ENCODE measurements at places on chromosomes 2 and 18.
A peak's percentile ranks its signal among the peaks of the same experiment; 100 is the strongest.

DNA sequence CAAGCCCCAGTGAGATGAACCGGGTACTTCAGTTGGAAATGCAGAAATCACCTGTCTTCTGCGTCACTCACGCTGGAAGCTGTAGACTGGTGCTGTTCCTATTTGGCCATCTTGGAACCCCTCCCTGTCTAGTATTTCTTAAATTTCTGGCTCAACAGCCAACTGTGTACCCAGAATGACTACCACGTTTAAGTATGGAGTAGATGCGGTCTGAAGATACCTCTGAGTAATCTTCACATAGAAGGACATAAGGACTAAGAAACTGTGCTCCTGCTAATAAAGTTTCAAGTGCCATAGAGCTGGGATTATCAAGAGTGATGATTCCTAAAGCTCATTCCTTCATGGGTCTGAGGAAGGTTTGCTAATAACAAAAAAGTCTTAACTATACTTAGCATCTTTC, 20.4 kb downstream of the TRAK2 start:
- no peak for DNase-seq

DNA sequence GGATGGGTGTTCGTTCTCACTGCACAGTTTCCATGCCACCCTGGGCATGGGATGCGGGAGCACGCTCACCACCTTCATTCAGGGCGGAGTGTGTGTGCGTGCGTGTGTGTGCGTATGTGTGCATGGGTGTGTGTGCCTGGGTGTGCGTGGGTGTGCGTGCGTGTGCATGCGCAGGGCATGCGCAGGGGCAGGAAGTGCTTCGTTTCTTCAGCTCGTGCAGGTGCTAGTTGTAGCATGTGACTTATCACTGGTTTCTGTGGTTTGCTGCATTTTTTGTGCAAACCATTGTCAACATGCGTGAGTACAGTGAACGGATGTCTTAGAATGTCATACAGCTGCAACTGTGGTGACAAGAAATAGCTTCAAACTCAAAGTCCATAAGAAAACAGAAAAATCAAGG, 179.5 kb downstream of the PTGR3 start:
- DNase-seq = no peak

DNA sequence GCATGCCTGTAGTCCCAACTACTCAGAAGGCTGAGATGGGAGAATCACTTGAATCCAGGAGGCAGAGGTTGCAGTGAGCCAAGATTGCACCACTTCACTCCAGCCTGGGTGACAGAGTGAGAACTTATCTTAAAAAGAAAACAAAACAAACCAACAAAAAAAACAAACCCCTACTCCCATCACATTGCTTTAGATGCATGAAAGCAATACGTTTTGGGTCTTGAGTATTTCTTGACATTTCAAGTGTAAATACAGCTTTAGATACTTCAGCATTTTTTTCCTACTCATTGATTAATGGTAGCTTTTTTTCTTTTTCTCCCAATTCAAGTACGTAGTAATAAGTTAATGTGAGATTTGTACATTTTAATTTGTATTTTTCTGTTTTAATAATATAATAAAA, 20.3 kb downstream of the RASGRP3 start:
- no peak for DNase-seq

GRCh38 chr2:238947920-238948710, 100.2 kb downstream of the TWIST2 start:
- DNase-seq = no peak

DNA sequence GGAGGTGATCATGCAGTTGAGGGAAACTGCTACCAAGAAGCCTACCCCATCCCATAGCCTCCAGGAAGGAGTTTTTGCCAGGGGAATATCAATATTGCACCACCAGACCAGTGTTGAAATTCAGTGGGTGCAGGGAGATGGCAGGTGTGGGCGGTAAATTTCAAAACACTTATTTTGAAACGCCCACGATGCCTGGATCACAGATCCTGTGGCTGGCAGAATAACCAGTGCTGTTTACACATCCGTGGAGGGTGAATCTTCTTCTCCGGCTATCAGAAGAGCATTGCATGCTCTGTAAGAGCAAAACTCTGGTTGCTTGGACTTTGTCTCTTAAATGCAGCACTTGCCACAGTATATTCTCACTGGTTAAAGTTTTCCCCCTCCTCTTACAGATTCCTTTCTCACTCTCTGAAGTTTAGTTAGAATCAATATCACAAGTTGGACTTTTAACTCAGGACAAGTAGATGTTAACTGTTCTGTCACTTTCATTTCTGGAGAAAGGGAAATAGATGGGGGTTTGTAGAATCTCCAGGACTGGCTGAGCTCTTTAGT, 70.5 kb upstream of the ZCCHC2 start:
- DNase-seq = peak; percentile 6

- DNase-seq = no peak
These were observed 175.6 kb downstream of the SUCLG1 start for GRCh38 chr2:84283506-84283905.

- DNase-seq = no peak
These were observed 282.7 kb downstream of the DCDC2C start for GRCh38 chr2:3986063-3986462.

GRCh38 chr18:48229552-48229981, 179.6 kb downstream of the ZBTB7C start:
- DNase-seq = no peak

GRCh38 chr2:74005786-74006185, 21.1 kb downstream of the TET3 start:
- no peak for DNase-seq

- no peak for DNase-seq
These were observed 25.4 kb upstream of the DUSP2 start for GRCh38 chr2:96170626-96171025.

DNA sequence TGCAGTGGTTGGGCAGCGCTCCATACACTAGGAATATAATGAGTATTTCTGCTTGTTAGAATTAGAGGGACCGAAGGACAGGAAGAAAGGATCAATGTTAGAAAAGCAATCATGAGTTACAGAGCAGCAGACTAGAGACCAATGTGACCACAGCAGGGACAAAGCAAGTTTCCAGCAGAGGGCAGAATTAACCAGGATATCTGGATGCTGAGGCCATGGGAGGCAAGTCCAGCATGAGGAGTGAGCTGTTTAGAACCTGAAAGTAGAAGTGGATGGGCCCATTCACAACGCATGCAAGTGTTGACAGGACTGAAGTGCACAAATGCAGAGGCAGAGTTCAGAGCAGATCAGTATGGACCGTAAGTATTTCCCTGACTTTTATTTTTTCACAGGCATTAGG, 910.4 kb upstream of the GYPC start:
- no peak for DNase-seq

- no peak for DNase-seq
These were observed 48.5 kb downstream of the CCDC138 start for GRCh38 chr2:108835040-108835439.

- no peak for DNase-seq
These were observed 21.3 kb downstream of the APCDD1 start for GRCh38 chr18:10475654-10476291.

DNA sequence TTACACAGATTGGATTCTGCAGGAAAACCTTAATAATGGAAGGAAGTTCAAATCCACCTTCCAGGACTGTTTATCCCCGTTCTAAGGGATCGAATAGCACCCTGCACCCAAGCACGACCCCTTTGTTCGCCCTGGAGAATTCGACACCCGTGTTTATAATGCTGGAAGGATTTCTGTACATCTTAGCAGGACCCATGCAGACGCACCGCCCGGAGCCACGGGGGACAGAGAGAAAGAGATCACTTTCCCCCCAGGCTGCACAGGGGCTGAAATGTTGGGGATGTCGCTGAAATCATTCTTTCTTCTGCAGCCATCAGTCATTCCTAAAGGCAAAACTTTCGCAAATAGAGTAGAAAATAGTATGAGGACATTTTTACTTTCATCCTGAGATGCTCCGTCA, 238.7 kb upstream of the SALL3 start:
- no peak for DNase-seq

DNA sequence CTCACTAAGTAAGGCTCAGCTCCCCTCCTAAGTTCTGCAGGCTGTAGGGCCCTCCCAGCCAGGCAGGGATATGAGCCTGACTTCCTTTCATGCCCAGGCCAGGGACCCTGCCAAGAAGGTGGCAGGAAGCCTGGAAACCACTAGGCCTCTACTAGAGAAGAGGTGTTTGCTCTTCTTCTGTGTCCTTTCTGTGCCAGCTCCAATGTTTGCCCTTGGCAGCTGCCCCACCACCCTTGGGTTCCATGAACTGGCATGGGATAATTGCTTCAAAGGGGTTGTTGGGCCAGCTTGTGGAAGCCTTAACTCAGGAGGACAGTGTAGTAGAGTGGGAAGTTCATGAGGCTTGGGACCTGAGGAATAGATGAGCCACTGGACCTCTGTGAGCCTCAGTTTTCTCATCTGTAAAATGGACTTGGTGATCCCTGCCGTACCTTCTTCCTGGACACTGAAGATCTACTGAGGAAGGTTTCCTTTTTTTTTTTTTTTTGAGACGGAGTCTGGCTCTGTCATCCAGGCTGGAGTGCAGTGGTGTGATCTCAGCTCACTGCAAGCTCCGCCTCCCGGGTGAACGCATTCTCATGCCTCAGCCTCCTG, 3.9 kb downstream of the SLC35F6 start:
- DNase-seq = no peak

- DNase-seq = no peak
These were observed 348.8 kb upstream of the GULP1 start for GRCh38 chr2:187942876-187943275.

GRCh38 chr2:10933700-10934225, 22.0 kb downstream of the KCNF1 start:
- DNase-seq = no peak
